ENCODE measurements at places on chromosomes 2 and 18. TPM values are rescaled to one million over a fixed set of nuclear protein-coding genes. Genes with fewer than 3 reads are reported as not detected.

DNA sequence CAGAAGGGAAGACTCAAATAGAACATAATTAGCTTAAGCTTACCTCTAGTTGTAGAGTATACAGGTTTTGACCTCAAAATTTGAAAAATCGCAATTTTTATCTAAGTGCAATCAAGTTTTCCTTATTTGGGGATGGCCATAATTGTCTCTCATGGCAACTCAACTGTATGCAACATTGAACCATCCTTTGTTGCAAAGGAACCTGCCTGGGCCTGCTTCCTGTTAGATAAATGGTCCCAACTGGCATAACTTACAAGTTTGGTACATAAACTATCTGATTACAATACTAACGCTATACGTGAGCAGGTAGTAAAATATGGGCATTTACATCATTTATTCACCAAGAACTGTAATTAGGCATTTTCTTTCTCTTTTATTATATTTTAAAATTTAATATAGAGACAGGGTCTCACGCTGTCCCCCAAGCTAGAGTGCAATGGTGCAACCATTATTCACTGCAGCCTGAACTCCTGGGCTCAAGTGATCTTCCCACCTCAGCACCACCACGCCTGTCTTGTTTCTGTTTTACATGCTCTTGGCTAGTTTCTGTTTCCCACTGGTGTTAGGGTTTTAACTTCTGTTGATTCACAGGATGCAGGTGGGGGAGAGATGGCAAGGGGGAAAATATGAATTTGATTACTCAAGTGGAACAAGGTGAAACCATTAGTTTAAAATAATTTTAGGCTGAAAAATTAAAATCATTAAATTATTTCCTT is 55.3 kb upstream of the B3GNT2 start:
- H3K4me3 ChIP-seq = no peak overlapping the region
- no peaks in the 10 kb centered on the region for H3K27me3 ChIP-seq
- no peak overlapping the region for H3K27ac ChIP-seq
- H3K36me3 ChIP-seq = peaks cover 5% of the 10 kb centered on the region
- H3K4me1 ChIP-seq = no peaks in the 10 kb centered on the region
- DNase-seq = no peak

HOXD13 gene
- total RNA-seq = not detected

TUBB8B gene
- not detected for total RNA-seq

- no peak overlapping the region for H3K4me3 ChIP-seq
- no peak overlapping the region for H3K27ac ChIP-seq
- H3K27me3 ChIP-seq = peaks cover under 1% of the 10 kb centered on the region
- peaks cover 11% of the 10 kb centered on the region for H3K4me1 ChIP-seq
These were observed 4.9 kb upstream of the MAT2A start for GRCh38 chr2:85534099-85534498.

DNA sequence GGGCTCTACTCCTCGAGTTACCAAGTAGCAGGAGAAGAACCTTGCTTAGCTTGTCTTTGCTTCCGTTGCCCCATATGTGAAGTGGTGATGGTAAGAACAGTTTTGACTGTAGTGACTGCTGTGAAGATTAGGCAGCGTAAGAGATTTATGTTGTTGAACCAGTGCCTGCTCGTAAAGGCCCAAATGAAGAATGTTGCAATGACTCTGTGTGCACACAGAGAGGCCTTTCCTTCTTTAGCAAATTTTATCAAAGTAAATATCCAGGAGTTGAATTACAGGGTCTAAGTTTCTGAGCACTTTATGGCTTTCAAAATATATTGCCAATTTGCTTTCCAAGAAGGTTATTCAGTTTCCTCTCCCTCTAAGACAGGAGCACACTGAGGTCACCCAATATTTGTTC is 14.5 kb downstream of the NTSR2 start:
- H3K4me3 ChIP-seq = no peak overlapping the region
- peaks cover 5% of the 10 kb centered on the region for H3K27me3 ChIP-seq
- DNase-seq = no peak
- no peaks in the 10 kb centered on the region for H3K36me3 ChIP-seq

GRCh38 chr2:42013409-42013808 is 34.4 kb upstream of the PKDCC start:
- H3K36me3 ChIP-seq = no peaks in the 10 kb centered on the region
- DNase-seq = no peak

SERPINB4 gene
- total RNA-seq = not detected

TMEM169 gene
- 2.6 TPM for total RNA-seq

DNA sequence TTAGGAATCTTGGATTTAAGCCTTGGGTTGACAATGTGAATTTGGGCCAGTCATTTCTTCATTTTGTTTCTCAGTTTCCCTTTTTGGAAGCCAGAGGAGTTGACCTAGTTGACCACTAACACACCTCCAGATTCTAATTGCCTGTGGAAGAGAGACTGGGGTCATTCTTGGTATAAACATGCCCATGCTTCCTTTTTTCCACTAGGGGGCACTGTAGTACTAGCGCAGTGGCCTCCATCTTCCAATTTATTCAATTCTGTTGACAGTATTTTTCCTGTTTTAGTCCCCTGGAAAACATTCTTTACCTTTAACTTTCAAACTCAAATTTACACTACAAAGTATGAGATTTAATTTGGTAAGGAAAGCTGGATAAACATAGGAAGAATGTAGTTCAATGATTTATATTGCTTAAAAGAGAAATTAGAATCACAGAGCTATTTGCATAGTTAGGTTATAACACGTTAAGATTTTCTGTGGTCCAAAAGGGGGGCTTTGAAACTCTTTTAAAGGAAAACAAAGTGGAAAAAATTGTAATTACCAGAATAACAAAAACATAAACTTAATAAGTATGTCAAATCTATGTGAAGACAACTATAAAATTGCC is 57.5 kb upstream of the AGPS start:
- no peaks in the 10 kb centered on the region for H3K36me3 ChIP-seq
- H3K4me3 ChIP-seq = no peak overlapping the region
- no peak overlapping the region for H3K27ac ChIP-seq

MAL gene
- 116 TPM for total RNA-seq

GRCh38 chr2:239496700-239497099 is 95.9 kb upstream of the HDAC4 start:
- no peaks in the 10 kb centered on the region for H3K36me3 ChIP-seq
- peaks cover 13% of the 10 kb centered on the region for H3K27me3 ChIP-seq
- H3K4me3 ChIP-seq = no peak overlapping the region
- no peak overlapping the region for H3K27ac ChIP-seq
- DNase-seq = no peak

DNA sequence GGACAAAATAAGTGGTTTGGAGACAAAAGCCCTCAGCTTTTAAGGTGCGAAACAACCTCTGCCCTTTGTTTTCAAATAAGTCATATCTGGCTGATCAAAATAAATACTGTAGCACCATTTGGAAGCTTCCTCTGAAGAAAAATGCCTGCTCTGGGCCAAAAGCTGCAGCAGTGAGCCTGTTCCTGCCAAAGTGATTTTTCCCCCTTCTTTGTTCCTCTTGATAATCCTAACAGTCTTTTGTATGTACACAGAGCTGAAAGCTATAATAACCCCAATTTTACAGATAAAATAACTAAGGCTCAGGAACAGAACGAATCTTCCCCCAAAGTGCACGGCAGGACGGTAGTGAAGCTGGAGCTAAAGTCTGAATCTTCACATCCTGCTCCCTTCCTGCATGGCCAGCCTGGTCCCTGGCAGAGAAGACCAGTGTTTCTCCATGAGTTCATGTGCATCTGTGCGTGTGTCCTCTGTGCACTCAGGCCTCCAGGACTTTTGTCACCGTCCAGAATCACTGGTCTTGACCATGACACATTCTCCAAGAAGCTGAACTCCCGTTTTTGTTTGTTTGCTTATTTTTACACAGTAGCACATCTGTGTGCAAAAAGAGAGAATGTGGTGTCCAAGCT is 2114.1 kb upstream of the PIK3C3 start:
- H3K4me3 ChIP-seq = no peak overlapping the region
- H3K4me1 ChIP-seq = peaks cover 7% of the 10 kb centered on the region
- no peaks in the 10 kb centered on the region for H3K36me3 ChIP-seq
- peaks cover 21% of the 10 kb centered on the region for H3K27me3 ChIP-seq
- no peak for DNase-seq
